ENCODE measurements at places on chromosomes 2 and 18.

GRCh38 chr2:189293164-189293563, 113.6 kb upstream of the COL5A2 start:
- peak; percentile 91 for DNase-seq

- DNase-seq: no peak
Measured at GRCh38 chr2:192007581-192008228, 160.8 kb upstream of the CAVIN2 start.

- peak; percentile 60 for DNase-seq
Measured at GRCh38 chr18:8507915-8508705, 101.1 kb upstream of the RAB12 start.

GRCh38 chr18:59612381-59612780, 84.8 kb downstream of the CCBE1 start:
- DNase-seq: peak; percentile 97

- DNase-seq: peak; percentile 24
Measured at GRCh38 chr2:61090386-61090921, 24.8 kb downstream of the SANBR start.

DNA sequence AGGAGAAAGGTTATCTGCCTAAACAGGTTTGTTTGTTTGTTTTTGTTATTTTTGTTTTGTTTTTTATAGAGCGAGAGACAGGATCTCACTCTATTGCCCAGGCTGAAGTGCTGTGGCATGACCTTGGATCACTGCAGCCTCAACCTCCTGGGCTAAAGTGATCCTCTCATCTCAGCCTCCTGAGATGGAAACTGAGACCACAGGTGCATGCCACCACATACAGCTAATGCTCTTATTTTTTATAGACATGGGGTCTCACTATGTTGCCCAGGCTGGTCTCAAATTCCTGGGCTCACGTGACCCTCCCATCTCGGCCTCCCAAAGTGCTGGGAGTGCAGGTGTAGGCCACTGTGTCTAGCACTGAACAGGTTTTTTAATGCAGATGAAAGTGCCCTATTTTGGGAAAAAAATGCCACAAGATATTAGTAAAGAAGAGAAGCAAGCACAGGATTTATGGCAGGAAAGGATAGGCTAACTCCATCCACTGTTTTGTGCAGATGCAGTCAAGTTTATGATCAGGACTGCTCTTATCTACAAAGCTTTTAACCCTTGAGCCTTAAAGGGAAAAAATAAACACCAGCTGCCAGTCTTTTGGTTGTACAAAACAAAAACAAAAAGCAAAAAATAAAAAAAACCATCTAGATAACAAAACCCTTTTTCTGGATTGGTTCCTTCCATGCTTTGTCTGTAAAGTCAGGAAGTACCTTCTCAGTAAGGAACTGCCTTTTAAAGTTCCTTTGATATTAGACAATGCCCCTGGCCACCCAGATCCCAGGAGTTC, 29.4 kb downstream of the MAP4K3 start:
- DNase-seq: no peak

DNA sequence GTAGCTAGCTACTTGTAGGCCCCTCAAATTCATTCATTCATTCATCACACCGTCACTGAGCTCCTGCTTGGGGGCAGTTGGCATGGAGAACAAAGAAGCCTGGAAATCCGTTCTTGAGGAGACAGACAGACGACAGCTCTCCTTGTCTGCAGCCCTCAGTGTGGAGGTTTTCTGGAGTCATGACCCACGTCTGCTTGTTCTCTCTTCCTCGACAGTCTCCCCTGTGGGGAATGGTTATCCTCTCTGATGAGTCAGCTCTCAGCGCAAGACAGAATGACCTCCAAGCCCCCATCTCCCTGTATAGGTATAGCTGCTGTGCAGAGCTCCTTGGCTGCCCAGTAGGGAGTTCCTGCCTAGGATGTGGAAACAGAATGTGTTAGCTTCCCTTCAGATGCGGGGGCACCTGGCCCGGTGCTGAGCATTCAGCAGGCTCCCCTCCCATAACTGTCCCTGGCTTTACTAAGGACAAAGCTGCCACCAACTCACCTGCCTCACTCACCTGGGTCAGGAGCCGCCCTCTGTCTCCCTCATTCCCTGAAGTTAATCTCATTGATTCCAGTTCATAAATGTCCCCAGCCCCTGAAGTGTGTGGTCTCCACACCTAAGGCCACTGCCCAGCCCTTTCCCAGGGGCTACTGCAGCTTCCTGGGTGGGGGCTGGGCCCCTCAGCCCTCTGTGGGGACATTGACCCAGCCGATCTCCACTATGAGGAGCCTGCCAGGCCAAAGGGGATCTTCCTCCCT, 124.7 kb downstream of the ACKR3 start:
- no peak for DNase-seq

GRCh38 chr2:136384531-136385303, 266.8 kb upstream of the CXCR4 start:
- no peak for DNase-seq

GRCh38 chr2:227029426-227030105, 134.4 kb downstream of the COL4A4 start:
- DNase-seq: no peak

DNA sequence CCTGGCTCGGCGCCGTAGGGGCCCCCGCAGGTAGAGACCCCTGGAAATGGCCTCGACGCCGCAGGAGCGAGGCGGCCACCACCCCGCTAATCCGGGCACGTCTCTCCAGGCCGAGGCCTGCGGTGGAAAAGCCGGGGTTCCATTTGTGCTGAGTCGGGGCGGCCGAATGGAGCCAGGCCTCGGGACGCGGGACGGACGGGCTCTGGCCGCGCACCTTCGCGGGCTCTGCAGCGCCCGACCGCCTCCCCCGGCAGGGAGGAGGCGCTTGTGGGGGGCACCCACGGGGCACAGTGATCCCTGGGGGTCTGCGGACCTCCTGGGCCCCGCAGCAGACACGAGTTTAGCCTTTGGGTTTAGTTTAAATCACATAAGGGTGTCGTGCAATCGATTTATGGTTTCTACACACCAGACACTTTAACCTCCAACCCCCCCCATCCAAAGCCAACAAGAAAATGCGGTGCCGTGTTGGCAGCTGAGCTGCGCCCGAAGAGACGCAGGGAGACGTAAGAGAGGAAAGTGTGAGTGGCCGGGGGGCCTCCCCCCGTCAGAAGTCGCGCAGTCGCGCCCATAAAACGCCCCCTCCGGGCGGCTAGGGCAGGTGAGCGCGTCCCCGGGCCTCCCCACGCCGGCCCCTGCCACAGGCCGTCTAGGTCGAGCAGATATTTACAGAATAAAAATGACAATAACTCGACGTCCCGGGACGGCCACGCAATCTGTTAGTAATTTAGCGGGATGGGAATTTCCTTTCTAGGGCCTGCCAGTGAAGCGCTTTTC, 1.0 kb upstream of the NFATC1 start:
- peak; percentile 74 for DNase-seq

DNA sequence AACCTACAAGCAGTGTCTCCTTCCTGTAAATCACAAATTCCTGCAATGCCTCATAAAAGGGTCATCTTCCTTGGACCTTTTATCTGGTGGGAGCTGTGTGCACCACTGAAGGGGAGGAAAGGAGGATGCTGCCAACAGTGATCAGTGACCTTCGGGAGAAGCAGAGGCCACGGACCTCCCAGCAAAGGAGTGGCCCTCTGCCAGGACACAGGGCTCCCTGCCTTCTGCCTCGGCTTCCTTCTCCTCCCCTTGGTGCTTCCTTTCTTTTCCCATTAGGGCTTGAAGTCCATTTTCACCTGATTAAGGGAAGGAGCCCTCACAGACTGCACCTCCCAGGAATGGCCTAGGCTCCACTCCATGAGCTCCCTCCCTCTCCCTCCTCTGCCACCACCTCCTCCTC, 85.3 kb upstream of the ITGA6 start:
- no peak for DNase-seq

DNA sequence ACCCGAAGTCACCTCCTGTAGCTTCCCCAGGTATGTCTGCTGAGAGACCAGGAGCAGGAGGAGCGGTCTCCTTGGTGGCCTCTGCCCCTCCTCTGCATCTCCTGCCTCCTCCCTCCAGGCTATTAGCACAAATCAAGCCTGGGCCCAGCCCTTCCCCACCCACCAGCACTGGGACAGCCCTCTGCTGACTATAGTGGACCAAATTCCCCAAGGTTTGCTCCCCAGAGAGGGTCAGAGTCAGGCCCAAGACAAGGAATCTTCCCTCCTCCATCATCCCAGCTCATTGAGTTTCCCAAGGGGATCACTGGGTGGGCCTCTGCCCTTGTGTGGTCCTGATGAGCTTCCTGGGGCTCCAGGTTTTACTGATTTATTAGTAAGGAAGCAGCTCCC, 62.1 kb downstream of the EMILIN2 start:
- no peak for DNase-seq

GRCh38 chr2:59584958-59585357, 968.5 kb downstream of the BCL11A start:
- DNase-seq: no peak

- no peak for DNase-seq
Measured at GRCh38 chr2:172893671-172894070, 158.0 kb downstream of the RAPGEF4 start.

DNA sequence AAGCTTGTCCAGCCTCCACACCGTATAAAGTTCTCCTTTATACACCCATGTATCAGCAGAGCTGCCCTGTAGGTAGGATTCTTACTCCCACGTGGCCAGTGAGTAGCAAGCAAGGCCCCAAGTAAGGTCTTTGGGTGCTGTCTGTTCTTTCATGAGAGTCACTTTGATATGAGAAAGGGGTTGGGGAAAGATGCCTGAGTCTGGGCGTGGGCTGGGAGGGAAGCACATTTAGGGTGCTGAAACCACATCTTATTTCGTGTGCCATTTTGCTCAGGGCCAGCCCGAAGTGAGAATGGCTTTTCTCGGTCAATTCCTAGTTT, 436 bp upstream of the ITPRIPL1 start:
- no peak for DNase-seq

GRCh38 chr2:68134554-68134953, 23.1 kb upstream of the PNO1 start:
- DNase-seq: no peak

GRCh38 chr18:56322406-56322805, 316.0 kb downstream of the TXNL1 start:
- DNase-seq: no peak

GRCh38 chr18:61608316-61608715, 275.1 kb downstream of the CDH20 start:
- peak; percentile 22 for DNase-seq

DNA sequence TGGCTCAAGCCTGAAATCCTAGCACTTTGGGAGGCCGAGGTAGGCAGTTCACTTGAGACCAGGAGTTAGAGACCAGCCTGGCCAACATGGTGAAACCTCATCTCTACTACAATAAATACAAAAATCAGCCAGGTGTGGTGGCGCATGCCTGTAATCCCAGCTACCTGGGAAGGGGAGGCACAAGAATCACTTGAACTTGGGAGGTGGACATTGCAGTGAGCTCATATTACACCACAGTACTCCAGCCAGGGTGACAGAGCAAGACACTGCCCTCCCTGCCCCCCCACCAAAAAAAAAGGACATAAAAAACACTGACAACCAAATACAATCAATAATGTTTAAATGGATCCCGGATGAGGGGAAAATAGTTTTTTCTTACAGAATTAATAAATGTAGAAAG, 7.8 kb downstream of the TIA1 start:
- DNase-seq: no peak

DNA sequence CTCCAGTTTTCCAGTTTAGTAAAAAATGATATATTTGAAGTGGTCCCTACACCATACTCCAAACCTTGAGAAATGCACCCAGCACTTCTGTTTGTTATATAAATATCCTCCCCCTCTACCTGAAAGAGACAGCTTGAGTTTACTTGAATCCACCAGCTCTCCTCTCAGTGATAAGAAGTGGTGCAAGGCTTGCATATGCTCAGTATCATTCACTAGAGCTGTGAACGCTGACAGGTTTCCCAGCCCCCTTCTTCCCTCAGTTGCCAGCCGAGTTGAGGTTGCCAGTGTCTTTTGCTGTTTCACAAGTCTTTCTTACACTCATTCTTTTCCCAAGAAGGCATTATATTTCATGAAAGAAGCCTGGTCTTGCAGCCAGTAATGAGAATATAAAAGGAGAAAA, 880.0 kb downstream of the LRRTM4 start:
- no peak for DNase-seq

DNA sequence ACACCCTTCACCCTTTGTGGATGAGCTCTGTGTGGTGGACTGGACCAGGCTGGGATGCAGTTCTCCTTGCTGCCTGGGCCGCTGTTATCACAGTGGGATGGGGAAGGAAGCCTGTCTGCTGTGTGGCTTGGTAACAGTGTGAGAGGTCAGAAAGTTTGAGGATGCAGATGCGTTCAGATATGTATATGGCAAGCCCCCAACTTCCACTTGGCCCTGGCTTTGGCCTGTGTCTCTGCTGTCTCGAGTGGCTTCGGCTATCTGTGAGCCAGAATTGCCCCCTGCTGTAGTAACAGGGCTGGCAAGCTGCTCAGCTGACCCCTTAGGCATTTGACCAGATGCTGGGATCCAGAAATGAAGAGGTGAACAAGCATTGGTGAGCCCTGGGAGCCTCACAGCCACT, 106.8 kb downstream of the WDSUB1 start:
- no peak for DNase-seq

- DNase-seq: no peak
Measured at GRCh38 chr18:78922856-78923255, 56.8 kb upstream of the SALL3 start.

DNA sequence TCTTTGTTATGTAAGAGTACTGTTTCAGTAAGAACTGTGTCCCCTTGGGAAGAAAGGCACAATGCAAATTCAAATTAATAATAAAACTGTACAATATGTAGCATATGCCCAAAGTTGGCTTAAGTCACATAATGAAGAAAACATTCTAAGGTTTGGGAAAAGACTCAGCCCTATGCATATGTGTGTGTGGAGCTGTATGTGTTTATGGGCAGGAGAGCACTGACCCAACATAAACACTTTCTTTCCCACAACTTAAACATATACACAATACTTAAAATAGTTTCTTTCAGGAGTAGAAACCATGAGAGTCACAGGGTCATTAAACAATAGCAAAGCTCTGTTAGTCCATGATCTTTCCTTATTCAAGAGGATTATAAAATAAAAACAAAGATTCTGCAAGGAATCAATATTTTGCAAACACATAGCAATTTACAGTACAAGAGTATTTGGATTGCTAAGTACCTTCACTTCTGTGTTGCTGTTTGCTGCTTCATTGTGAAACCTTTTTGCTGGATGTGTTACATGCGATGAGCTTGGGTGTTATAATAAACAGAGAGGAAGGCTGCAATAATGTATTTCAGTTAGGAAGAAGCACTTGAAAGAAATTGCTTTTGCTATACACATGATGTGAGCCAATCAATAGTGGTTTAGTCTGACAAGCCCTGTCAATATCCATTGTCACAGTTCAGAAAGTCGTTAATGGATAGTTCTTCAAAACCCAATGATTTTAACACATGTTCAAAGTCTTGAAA, 347.3 kb downstream of the ARHGAP15 start:
- peak; percentile 13 for DNase-seq

DNA sequence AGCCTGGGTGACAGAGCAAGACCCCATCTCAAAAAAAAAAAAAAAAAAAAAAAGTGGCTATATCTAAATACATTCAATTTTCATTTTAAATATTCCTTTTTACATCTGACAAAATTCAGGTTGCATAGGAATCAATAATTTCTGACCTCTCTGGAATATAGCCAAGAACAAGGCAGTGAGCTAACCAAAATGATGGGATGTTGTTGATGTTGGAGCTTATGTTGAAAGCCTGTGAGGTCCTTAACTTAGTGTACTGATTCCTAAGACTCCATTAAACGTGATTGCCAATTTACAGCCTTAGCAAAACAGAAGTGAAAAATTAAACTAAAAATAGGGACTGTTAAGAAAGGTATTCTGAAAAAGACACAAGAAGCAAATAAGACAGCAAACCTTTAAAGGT, 109.6 kb downstream of the MEP1B start:
- DNase-seq: no peak

All from fibroblast of skin of right quadriceps (primary cell).